ENCODE measurements at places on chromosomes 13 and 19. TPM values are rescaled to one million over a fixed set of nuclear protein-coding genes. Genes with fewer than 3 reads are reported as not detected.

Gene COX6B2
- total RNA-seq = not detected

Gene TSSK6
- 0.57 TPM for total RNA-seq

Gene CAMSAP3
- 0.13 TPM for total RNA-seq

Gene FREM2
- total RNA-seq = not detected

Gene P2RY11
- total RNA-seq = 2.3 TPM

Gene WDR18
- 47.2 TPM for total RNA-seq

Gene NOVA2
- 16.4 TPM for total RNA-seq

Gene MARCHF2
- 64.6 TPM for total RNA-seq

Gene MYO16
- under 0.01 TPM for total RNA-seq
